Sigmoid colon (tissue), 7 donors: ENCODE measurements at places on chromosomes 11 and 22.
A peak's percentile ranks its signal among the peaks of the same experiment; 100 is the strongest.

- no peak for DNase-seq
Observed at GRCh38 chr11:34567733-34568132, 53.2 kb upstream of the EHF start.

- no peak for DNase-seq
Observed at GRCh38 chr11:121839781-121840180, 276.2 kb downstream of the BLID start.

DNA sequence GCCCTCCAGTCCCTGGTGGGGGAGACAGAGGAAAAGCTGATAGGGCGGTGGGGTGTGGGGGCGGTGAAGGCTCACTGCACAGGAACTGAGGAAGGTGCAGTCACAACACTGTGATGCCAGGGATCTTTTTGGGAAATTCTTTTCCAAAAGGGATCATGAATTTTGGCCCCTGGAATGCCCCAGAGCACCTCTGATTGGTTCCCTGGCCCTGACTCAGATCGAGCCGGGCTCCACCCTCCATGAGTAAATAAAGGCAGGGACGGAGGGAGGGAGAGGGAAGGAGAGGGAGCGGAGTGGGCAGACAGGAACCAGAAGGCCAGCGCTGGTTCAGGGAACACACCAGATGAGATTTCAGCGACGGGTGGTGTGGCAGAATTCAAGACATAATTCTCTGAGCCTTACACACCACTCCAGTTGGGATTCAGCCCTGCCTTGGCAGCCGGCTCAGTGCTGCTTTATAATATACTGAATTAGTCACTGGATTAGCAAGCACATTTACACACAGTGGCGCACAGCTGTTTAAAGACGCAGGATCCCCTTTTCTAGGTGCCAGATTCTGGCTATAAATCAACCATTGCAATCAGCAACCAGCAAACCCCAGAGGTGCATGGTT lies 80.3 kb downstream of the ETS1 start:
- DNase-seq: peak; percentile 96

DNA sequence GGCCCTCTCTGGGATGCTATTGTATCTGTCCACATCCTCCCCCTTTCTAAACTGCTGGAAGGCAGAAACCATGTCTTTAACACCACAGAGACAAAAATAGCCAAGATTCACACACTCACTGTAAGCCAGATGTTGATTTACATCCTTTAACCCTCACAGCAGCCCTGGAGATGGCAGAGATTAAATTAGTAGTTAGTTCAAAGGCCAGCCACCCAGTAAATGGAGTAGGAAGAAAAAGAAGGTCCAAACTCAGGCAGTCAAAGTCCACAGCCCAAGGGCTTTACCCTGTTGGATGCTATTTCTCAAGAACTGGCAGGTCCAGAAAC lies 2.1 kb upstream of the ZNHIT2 start:
- DNase-seq: no peak

DNA sequence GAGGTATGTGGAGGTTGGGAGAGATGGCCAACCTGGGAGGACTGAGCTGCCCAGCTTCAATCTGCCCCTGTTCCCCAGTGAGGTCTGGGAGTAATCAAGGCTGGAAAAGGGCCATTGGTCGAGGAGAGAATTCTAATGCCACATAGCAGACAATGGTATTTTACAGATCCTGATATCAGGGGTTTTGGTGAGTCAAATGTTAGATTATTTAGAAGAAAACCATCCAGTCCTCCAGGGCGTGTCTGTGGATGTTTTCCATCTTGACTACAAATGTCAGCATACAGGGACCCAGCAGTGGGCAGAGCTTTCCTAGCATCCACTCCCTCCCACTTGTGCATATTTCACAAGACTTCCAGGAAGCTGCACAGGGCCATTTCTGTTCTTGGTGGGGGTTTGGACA lies 107.9 kb downstream of the SCN3B start:
- DNase-seq: no peak

DNA sequence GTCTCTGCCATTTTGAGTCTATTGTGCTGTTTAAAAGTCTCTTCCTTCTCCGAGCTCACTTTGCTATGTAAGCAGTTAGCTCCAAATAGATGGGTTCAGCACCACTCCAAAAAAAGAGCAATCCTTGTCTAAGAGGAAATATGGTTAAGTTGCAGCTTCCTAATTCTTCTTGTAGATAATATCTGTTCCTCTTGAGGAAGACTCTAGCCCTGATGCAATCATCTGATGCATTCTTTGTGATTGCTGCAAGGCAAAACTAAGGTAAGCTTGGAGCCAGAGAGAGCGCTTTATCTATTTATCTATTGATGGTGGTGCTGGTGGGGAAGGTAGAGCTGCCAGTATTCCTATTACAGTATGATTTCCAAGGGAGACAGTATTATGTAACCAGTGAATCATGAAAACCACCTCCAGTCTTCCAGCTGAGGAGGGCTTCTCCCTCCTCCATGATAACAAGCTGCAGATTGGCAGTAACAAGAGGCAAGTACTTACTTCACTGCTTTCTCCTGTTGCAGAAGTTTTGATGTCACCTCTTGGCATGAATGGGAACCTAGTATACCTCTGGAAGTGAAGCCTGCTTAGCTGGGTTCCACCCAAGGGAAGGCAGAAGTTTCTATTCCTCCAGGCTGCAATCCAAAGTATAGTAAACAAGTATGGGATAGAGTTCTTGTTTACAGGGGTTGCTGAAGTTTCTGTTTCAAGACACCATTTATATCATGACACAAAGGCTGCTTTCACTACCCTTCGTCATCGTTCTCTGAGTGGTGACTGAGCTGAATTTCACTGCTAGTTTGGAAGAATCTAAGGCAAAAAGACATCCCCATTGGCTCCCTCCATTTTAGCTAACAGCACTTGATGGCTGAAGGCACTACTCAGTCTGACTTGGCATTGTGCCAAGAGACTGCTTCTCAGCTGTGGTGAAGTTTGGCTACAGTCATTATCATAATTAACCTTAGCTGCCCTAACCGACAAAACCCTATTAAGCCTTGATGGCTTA lies 49.7 kb downstream of the FDX1 start:
- DNase-seq: no peak

DNA sequence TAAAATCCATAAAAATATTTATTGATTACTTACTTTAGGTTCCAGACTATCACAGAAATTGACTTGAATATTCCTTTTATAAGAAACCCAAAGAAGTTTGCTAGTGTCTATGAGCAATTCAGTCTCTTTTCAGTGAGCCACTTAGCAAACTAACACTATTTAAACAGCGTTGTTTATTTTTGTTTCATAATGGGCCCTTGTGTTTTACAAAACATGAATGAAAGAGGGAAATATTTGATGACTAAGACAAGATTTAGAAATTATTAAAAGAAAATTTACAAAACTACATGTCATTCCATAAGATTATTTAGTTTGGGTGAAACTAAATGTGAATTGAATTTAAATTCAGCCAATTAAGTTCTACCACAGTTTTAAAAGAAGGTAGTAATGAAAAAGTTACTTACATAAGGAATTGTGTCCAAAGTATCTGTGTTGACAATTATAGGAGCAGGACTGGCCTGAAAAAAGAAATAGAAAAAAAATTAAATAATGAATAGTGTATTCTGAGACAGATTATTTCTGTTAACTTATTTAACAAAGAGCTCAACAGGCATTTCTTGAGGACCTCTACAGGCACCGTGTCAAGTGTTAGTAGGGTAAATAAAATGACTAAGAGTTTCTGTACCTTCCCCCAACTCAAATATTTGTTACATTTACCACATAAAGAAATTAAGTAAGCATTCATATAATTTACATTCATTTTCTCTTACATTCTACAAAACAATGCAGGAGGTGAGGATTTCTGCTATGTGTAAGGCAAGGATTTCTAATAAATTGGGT lies 964.9 kb upstream of the CCDC90B start:
- no peak for DNase-seq

- no peak for DNase-seq
Observed at GRCh38 chr11:19281041-19281440, 40.3 kb upstream of the E2F8 start.

- no peak for DNase-seq
Observed at GRCh38 chr11:86947541-86947940, 7.7 kb downstream of the FZD4 start.

DNA sequence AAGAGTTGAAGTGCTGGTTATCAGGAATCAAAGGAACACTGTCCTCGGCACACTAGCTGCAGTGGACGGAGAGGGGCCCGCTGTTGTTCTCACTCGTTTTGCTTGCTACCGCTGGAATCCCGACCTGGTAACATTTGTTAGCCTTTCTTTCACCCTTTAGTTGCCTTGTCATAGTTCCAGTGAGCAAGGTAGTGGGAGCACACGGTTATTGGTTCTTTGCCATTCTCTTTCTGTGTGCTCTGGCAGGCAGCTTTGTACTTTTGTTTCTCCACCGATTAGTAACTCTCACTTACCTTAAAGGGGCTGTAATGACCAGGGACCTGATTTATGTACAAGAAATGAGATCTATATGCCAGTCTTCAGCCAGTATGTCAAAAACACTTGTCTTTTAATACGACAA lies 1.8 kb downstream of the DEPDC7 start:
- DNase-seq: no peak

DNA sequence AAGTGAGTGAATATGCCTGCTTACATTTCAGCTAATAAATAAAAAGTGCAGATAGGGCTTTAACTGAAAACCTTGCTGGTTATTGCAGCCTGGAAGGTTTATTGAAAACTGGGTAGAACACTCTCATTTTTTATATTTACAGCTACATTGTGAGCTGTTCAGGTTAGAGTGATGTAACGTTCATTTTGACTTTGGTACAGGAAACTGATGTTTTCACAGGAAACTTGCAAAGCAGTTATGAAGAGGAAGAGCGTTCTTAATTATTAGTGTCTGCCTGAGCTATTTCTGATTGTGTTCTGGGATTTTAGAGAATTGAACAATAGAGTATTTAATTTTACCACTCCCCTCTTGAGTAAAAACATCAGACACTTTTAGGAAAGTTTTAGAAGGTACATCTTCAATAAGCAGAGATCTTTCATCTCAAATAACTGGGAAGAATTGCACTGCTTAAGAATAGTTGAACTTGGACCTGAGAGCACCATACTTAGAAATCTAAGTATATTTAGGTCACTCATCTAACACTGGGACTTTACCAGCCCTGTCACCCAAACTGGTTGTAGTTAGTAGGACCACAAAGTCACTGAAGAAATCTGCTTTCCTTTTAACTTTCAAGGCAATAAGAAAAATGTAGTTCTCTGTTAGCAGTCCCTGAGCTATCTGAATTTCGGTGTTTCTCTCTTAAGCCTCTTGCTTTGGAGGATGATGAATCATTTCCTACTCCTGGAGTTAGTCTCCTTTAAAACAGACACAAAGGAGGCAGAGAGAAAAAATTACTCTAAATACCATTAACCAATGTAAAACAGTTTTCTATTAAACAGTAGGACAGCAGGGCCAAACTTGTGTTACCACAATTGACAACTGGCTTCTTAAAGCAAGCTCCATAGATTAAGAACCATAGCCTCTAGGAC lies 128.6 kb upstream of the DDI1 start:
- DNase-seq: no peak

DNA sequence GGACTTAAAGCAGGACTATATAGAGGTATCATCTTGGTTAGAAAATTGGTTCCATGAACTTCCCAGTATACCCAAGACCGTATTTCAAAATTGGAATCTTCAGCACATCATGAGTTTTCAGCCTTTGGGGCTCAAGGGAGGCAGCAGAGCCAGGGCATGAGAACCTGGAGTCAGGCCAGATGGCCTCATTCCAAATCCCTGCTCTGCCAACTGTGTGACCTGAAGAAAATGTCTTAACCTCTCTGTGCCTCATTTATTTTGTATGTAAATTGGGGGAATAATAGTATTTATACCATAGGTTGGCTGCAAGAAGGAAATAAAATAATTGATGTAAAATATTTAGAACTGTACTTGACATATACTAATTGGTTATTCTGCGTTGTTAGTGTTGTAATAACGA lies 987.6 kb downstream of the TBC1D22A start:
- DNase-seq: no peak

- DNase-seq: no peak
Observed at GRCh38 chr11:34864424-34864823, 51.8 kb downstream of the APIP start.

DNA sequence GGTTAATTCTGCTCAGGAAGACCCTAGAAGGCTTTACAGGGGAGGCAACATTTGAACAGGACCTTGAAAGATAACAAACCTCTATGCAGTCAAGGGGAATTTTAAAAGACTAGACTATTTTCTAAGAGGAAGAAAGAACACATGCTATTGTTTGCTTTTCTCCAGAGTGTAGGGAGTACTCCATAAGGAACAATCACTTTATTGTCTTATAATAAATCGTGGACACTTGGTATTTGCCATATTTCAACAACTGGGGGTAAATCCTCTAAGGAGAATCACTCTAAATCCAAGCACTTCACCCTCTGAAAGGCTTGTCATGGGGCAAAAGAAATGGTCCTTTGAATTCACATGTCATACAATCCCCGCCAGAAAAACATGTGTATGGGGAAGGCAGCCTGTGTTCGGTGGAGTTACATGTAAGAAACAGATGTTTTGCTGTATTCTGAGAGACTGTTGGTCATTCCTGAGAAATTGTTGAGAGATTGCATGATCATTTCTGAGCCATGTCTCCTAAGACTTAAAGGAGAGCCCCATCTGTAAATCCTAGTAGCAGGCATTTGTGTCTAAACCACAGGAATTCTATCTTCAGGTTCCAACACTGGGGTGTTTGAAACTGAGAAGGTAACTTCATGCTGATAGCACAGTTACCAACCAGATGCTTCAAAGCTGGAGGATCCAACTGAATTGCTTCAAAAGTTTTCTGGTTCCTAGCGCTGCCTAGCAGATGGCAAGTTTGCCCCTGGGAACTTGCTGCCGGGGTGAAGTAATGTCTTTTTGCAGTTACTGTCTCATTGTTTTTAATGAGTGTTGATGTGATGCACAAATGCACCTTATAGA lies 66.8 kb downstream of the FZD4 start:
- no peak for DNase-seq

DNA sequence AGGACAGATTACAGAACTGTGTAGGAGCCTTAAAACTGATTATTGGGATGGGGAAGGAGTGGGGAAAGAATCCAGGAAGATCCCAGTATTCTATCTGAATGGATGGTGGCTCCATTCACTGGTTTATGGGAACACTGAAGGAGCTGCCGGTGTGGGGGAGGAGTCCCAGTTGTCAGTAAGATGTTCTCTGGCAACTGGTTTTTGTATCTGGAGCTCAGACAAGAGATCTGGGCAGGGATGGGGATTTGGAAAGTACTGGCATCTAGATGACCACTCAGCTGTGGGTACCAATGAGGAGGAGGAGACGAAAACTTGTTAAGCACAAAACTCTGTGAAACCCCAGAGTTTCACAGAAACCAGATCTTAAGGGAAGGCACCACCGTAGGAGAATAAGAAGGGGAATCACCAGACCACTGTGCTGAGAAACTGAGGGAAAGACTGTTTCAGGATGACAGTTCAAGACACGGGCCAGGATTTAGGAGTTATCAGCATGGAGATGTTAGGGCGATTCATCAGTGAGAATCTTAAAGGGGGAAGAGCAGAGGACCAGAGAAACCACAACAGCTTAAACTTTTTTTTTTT lies 28.1 kb downstream of the LDLRAD3 start:
- no peak for DNase-seq

GRCh38 chr22:33921525-33922348 lies 1.5 kb upstream of the LARGE1 start:
- DNase-seq: peak; percentile 86
